ENCODE measurements at places on chromosomes 16 and 17.

- no peak for DNase-seq
Measured at GRCh38 chr16:87681981-87682570, 79.8 kb downstream of the JPH3 start.

- no peak for DNase-seq
Measured at GRCh38 chr17:82893779-82894178, 54.0 kb upstream of the ZNF750 start.

GRCh38 chr16:23521037-23521743, 10.9 kb upstream of the GGA2 start:
- DNase-seq = no peak

DNA sequence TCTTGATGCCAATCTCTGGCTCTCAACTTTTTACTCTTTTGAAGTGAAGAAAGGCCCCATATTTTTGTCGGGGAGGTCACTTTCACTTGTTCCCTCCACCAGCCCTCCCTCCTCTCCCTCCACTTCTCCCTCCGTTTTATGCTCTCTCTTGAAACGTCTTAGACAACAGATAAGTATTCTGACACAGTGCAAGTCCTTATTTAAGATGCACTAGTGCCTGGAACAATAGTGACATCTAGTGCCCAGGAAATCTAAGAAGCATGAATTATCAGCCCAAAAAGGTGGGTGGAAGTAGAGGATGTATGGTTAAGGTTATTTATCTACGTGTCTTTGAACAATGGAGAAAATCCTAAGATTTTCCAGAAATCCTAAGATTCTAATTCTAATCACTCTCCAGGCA, 17.9 kb downstream of the PSME3IP1 start:
- DNase-seq = no peak

- DNase-seq = no peak
Measured at GRCh38 chr16:81107511-81107910, 11.3 kb upstream of the GCSH start.

GRCh38 chr17:49914096-49914490, 54.9 kb upstream of the DLX4 start:
- DNase-seq = no peak

DNA sequence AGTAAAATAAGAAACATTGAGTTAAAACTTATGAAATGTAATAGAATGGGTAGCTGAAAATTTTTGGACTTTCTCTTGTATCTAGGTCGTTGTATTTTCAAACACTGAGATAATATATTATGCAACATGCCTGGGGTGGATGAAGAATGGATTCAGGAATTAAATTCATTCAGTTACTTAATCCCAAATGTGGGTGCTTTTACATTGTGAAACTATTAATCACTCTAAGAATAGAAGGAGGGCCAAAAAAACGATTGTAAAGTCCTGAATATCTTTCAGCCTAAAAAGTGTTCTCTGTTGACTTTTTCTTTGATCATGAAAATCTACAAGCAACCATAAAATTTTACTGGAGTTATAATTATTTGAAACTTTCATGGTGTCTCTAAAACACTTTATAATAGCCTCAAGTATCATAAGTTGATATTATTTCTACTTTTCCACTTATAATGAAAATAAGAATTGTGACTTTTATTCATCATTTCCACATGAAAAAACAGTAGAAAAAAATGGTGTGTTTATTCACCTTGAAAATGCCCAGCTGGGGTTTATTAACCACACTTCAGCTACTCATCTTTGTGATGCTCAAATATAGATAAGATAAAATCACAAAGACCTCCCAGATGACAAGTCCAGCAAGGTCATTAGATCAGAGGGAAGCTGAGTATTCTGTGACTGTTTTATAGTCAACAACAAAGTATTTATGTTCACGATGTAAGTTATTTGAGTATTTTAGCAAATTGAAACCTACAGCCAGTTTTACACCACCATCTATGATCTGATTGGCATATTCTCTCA, 619.9 kb upstream of the SOX9 start:
- DNase-seq = no peak

- no peak for DNase-seq
Measured at GRCh38 chr16:68194251-68194650, 41.7 kb downstream of the ESRP2 start.

GRCh38 chr16:61332461-61332860, 703.8 kb downstream of the CDH8 start:
- DNase-seq = no peak

Measured in activated naive CD8-positive, alpha-beta T cell treated with anti-CD3 and anti-CD28 coated beads, Interleukin-2, amount 50 U/mL, for 16 hours (primary cell).